ENCODE measurements at places on chromosomes 1 and 21.

GRCh38 chr1:184039126-184039525 is 1.6 kb upstream of the COLGALT2 start:
- DNase-seq, result no peak

- DNase-seq, result no peak
These were observed 77.1 kb downstream of the XCL2 start for GRCh38 chr1:168466714-168467131.

DNA sequence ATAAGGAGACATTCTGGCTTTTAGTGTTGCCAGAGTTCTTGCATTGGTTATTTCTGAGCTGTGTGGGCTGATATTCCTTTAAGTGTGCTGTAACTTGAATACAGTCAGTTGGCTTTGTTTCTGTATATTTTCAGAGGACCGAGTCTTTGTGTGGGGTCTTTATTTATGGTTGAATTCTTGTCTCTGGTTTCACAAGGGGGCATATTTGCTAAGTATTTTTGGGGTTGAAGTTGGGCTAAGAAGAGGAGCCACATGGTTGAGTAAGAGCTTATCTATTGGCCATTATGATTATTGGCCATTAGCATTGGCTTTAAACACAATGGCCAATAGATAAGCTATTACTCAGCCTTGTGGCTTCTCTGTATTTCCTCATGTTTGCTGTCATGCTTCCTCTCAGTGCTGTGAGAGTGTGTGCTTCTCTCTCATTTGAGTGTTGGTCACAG is 26.3 kb upstream of the PTGFR start:
- DNase-seq, result no peak

- DNase-seq, result no peak
These were observed 44.2 kb upstream of the EXOSC10 start for GRCh38 chr1:11143907-11144306.

- DNase-seq, result no peak
These were observed 27.7 kb upstream of the LRRC7 start for GRCh38 chr1:69540052-69540451.

GRCh38 chr1:40944326-40944725 is 35.2 kb upstream of the CTPS1 start:
- no peak for DNase-seq

DNA sequence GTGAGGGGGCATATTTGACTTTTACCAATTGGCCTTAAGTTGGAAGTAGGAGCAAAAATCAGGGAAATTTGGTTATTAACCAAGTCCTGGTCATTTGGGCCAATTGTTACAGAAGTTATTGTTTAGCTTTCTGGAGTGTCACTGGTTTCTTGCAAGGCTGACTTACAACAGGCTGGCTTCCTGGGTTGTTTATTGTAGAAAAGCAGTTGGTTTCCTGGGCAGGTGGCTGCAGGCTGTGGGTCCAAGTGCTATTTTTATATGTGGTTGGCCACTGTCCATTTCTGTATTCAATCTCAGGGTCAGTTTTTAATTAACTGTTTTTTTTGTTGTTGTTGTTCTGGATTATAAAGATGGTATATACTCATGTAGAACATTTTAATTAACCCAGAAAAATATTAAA is 174.1 kb downstream of the KCNJ6 start:
- no peak for DNase-seq

DNA sequence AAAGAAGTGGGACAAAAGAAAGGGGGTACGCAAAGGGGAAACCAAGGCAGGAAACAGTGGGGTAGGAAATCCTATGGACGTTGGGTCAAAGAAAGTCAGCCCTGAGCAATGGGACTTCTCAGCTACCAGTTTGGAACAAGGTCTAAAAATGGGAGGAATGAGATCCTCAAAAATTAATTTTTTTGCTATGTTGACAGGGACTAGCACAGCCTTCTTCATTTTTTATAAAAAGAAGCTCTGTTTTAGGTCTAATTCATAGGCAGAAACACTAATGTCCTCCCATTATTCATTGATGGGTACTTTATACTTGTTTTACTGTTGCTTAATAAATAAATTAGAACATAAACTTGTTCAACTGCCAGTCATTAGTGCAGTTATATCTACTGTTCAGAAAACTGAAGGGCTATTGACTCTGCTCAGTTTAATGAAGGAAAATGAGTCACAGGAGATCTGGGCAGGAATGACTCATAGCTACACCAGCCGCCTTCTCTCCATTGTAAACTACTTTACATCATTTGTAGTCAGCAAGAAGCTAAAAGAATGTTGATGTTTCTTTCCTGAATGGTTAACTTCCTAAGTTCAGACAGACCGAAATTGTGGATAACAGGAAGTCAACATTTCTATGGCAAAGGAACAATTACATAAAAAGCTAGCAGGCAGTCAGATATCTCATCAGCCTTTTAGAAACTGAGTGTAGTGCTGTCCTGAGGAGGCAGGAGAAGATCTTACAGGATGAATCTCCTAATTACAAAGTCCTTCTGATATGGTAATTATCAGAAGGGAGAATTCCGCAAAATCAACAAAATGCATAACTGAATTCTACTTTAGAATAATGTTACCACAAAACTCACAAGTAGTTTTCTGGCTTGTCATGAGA is 356.4 kb upstream of the PKN2 start:
- no peak for DNase-seq

DNA sequence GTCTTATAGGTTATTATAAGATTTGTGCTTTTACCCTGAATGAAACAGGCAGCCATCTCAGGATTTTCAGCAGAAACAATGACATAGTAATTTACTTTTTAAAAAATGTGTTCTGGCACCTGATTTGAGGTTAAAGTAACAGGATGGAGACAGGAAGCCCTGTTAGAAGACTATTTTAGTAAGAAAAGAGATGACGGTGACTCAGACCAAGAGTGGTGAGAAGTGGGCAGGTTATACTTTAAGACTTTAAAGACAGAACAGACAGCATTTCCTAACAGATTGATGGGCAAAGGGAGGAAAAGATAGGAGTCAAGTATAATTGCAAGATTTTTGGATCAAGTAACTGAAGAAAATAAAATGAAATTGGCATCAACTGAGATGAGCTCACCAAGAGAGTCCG is 436.8 kb upstream of the NR5A2 start:
- DNase-seq, result no peak

GRCh38 chr1:172041742-172042141 is 200.4 kb downstream of the DNM3 start:
- no peak for DNase-seq

- no peak for DNase-seq
These were observed 413.6 kb upstream of the ESRRG start for GRCh38 chr1:217136895-217137205.

Data from activated CD4-positive, alpha-beta T cell treated with anti-CD3 and anti-CD28 coated beads, Interleukin-2, amount 50 U/mL, for 48 hours (primary cell).